Muscle of leg (tissue), 16 donors: ENCODE measurements at places on chromosomes 3 and 15.

DNA sequence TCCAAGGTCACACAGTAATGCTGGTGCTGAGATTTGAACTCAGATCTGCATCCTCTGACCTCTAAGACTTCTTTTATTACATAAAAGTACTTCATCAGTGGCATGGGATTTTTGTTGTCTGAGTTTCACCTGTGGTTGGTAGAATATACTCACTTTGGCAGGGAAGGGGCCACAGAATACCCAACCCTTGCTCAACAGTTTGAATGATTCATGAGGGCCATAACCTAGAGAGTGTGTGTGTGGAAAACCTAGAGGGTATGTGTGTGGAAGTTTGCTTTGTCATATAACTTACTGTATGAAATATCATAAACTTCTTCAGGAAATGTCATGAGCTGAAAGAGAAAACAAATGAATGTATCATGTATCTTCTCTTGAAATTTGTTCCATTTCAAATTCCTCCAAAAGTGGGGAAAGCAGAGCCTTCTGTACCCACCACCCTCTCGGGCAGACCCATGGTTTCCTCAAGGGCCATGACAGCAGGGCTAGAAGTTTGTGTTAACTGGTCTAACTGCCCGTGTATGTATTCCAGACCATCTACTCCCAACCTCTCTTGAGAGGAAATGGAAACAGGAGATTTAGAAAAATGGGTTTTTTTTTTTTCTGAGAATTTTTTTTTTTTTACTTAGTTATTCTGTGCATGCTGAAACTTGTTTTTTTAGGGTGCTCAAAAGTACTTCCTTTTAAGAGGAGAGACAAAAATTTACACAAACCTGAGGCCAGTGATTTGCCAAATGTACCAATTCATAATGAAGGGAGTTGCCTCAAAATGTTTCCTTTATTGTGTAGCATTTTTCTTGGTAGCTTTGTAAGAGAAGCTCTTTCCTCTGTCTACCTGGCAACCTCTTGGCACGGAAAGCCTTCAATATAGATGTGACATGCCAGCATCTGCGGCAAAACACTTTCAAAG, 127.0 kb downstream of the TPRG1 start:
- H3K4me1 ChIP-seq: no peaks in the 10 kb centered on the region
- H3K4me3 ChIP-seq: no peak overlapping the region
- DNase-seq: no peak

- no peak overlapping the region for H3K27ac ChIP-seq
- no peaks in the 10 kb centered on the region for H3K36me3 ChIP-seq
- no peaks in the 10 kb centered on the region for H3K27me3 ChIP-seq
These were observed 309.7 kb upstream of the GADL1 start for GRCh38 chr3:31203960-31204795.

- no peak for DNase-seq
- no peaks in the 10 kb centered on the region for H3K4me1 ChIP-seq
- no peak overlapping the region for H3K4me3 ChIP-seq
- H3K27me3 ChIP-seq: peaks cover 2% of the 10 kb centered on the region
- no peak overlapping the region for H3K27ac ChIP-seq
These were observed 515.3 kb upstream of the CFAP20DC start for GRCh38 chr3:59565125-59565524.

- H3K36me3 ChIP-seq: no peaks in the 10 kb centered on the region
- DNase-seq: no peak
- no peak overlapping the region for H3K27ac ChIP-seq
- H3K4me3 ChIP-seq: no peak overlapping the region
- H3K27me3 ChIP-seq: no peaks in the 10 kb centered on the region
These were observed 47.3 kb downstream of the PPCDC start for GRCh38 chr15:75070674-75071073.

GRCh38 chr3:38637906-38638305, 11.6 kb downstream of the SCN5A start:
- H3K27ac ChIP-seq: no peak overlapping the region
- H3K4me1 ChIP-seq: peaks cover 10% of the 10 kb centered on the region
- no peak overlapping the region for H3K4me3 ChIP-seq
- DNase-seq: no peak
